ENCODE measurements at places on chromosomes 2 and 18.

- DNase-seq = no peak
Observed at GRCh38 chr2:171540437-171540836, 18.2 kb downstream of the CYBRD1 start.

- DNase-seq = no peak
Observed at GRCh38 chr2:85996591-85996990, 107.8 kb upstream of the ST3GAL5 start.

- DNase-seq = no peak
Observed at GRCh38 chr2:85589982-85590791, 5.4 kb upstream of the RNF181 start.

DNA sequence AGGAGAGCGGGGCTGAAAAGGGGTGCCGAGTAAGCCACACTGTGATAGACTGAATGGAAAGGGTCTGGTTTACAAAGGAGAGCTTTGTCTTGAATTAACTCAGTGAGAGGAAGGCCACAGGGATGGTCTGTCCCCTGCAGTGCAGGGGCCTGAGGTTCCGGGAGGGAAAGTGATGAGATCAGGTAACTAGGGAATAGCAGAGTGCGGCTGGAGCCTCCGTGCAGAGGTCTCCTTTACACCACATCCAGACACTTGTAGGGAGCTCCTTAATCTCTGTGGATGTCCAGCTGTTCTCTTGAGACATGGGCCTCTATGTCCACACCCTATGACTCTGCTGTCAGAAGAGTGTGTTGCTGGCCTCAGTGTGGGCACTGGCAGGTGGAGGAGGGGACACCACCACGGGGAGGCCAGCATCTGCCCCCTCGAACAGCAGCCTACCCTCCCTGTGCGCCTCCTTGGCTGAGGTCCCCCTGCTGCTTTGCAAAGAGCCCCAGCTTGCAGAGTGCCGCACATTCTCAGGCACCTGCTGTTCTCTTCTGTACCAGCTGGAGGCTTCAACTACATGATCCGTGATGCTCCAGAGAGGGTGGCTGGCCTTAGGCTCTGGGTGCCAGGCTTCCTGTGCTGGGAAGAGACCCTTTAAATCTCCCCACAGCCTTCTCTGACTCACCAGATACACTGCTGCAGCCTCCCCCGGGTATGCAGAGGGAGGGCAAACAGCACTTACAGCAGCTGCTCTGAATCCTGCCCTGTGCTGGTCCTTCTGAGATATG, 25.9 kb downstream of the ENOSF1 start:
- DNase-seq = no peak

DNA sequence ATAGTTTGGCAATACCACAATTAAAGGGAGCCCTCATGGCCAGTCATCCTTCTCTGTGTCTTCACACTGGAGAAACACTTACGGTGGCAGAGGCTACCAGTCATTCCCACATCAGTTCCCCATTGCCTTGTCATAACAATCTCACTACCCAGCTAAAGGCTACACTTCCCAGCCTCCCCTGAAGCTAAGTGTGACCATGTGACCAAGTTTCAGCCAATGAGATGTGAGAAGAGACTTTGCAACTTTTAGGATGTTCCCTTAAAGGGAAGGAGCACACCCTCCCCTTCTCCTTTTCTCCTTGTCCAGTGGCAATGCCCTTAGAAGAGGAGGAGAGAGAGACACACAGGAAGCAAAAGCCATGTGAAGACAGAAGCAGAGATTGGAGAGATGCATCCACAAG, 89.0 kb upstream of the RAB12 start:
- no peak for DNase-seq

- DNase-seq = no peak
Observed at GRCh38 chr2:113273027-113273551, 5.6 kb downstream of the PAX8 start.

Data from esophagus muscularis mucosa (tissue), 4 donors.